ENCODE measurements at places on chromosomes 4 and X. TPM values are rescaled to one million over a fixed set of nuclear protein-coding genes. Genes with fewer than 3 reads are reported as not detected.

The CEP44 gene
- 12.1 TPM for total RNA-seq

The HMX1 gene
- total RNA-seq: not detected

The USP53 gene
- 22.7 TPM for total RNA-seq

The S100P gene
- 1.1 TPM for total RNA-seq

The PF4V1 gene
- not detected for total RNA-seq

The CDS1 gene
- 20.8 TPM for total RNA-seq

The ARHGAP10 gene
- 25.9 TPM for total RNA-seq

The USP17L19 gene
- not detected for total RNA-seq

The BRCC3 gene
- 22.9 TPM for total RNA-seq

The SPIN4 gene
- 6.9 TPM for total RNA-seq

The PORCN gene
- 60.1 TPM for total RNA-seq

The RELL1 gene
- 46.2 TPM for total RNA-seq

The PABPC4L gene
- total RNA-seq: 1.9 TPM

The TXK gene
- not detected for total RNA-seq

The GJB1 gene
- total RNA-seq: not detected

The S100G gene
- not detected for total RNA-seq

The MSMO1 gene
- 453 TPM for total RNA-seq

The C1QTNF7 gene
- not detected for total RNA-seq

The HNRNPDL gene
- total RNA-seq: 259 TPM

The ADAMTS3 gene
- 0.49 TPM for total RNA-seq

The GUCY1A1 gene
- total RNA-seq: not detected

The SLITRK2 gene
- not detected for total RNA-seq

The GC gene
- total RNA-seq: not detected

Measured in foreskin keratinocyte (primary cell).